ENCODE measurements at places on chromosomes 7 and 10.

DNA sequence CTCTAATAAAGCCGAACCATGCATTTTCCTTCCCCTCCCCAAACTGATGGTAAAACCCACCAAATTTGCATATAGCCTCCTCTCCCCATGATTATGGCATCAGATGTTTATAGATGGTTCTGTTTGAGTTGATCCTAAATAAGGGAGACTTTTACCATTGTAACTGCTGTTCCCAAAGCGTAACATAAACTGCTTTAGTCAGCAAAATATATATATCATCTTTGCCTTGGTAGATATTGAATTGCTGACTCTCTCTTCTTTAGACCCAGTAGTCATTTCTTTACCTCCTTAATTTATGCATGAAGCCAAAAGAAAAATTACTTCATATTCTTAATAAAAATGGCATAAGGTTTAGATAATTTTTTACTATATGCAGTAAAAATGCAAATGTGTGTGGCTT is 86.2 kb upstream of the LRGUK start:
- DNase-seq: no peak

DNA sequence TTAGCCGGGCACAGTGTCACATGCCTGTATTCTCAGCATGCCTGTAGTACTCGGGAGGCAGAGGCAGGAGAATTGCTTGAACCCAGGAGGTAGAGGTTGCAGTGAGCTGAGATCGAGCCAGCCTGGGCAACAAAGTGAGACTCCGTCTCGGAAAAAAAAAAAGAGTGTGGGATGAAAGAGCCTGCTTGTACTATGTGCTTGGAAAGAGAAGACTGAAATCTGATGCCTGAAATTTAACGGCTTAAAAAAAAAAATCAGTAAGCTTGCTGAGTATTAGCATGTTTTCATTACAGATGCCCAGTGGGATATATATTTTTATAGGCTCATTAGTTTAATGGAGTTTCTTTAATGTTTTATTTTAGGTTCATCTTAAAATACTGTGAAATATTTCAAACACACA is 4.2 kb downstream of the NT5C2 start:
- no peak for DNase-seq

DNA sequence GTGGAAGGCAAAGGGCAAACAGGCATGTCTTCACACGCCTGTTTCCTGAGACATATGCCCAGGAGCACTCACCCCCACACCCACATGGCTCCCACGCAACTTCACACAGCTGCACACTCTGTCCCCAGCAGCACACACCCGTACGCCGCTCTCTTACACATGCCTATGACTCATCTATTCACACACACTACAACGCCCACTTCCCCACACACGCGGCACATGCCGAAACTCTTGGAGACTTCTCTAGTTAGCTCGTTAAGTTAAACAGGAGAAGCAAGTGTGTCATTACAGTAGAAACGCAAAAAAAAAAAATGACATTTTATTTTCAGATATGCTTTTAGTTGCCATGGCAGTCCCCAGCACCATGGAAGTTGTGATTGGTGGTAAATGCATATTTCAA is 6.7 kb downstream of the CALN1 start:
- DNase-seq: no peak

DNA sequence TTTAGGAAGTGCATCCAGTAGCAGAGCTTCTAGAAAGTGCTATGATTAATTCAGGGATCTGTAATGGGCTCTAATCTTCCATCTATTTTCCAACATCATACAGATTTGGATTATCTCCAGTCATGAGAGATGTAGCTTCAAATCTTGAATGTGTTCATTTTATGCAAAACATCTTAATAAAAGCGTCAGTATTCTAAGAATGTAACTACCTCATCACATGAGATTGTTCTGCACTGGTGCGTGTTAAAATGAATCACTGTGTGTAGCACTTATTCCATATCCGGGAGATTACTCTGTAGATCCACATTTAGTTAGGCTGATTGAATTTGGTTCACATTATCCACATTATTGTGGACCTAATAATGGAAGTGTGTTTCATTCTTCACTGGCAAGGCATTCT is 344.9 kb upstream of the CHRM2 start:
- DNase-seq: peak; percentile 55

DNA sequence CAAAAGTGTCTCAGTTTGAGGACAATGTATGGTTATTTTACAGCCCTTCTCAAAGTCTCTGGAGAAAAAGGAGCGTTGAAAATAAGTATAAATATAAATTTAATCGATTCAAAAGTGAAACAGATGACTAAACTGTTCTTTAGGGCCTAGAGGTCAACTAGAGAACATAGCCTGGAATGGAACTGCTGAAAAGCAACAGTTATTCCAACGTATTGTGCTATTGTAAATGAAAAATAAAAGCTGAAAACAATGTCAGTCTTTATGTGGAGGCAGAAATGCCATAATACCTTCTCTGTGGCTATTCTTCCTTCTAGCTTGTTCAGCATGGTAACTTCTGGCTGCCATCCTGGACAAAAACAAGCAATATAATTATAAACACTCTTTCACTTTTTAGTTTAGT is 362.5 kb downstream of the ARL4A start:
- DNase-seq: no peak

- DNase-seq: no peak
Observed at GRCh38 chr10:49791100-49791499, 29.0 kb upstream of the OGDHL start.

DNA sequence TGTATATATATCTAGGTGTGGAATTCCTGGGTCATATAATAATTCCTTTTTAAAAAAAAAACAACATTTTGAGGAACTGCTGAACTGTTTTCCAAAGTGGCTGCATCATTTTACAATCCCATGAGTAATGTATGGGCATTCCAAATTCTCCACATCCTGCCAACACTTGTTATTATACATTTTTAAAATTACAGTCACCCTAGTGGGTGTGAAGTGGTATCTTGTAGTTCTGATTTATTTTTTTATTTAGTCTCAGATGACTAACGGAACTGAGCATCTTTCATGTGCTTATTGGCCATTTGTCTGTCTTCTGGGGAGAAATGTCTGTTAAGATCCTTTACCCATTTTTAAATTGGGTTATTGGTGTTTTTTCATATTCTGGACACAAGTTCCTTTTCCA is 12.0 kb upstream of the KLHL7 start:
- peak; percentile 93 for DNase-seq

DNA sequence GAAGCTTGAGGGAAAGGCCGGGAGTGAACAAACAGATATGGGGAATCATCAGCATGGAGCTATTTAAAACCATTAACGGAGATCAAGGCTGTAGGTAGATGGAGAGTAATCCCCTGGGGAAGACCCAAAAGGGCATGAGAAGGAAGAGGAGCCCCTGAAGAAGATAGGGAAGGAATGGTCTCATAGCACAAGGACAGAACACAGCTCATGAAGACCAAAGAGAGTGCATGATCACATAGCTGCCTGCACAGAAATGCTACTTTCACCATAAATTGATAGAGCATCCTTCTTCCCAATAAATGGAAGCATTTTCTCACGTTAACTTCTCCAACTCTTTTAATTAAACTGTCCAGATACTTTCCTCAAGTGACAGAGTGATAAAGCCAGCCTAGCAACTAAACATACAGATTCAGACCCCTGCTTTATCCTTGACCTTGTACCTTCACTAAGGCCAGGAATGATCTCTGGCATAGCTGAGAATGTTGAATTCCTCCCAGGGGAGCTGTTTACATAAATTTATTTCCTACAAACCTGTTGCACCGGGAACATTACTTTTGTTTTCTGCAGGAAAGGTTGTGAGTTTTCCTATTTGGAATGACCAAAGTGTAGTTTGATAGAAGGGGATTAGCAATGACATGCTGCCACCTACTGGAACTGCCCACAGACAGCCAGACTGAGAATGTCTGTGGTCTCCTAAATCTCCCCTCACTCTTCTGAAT is 110.8 kb upstream of the LRGUK start:
- peak; percentile 36 for DNase-seq

- DNase-seq: no peak
Observed at GRCh38 chr10:37812290-37812689, 45.1 kb downstream of the ZNF248 start.

DNA sequence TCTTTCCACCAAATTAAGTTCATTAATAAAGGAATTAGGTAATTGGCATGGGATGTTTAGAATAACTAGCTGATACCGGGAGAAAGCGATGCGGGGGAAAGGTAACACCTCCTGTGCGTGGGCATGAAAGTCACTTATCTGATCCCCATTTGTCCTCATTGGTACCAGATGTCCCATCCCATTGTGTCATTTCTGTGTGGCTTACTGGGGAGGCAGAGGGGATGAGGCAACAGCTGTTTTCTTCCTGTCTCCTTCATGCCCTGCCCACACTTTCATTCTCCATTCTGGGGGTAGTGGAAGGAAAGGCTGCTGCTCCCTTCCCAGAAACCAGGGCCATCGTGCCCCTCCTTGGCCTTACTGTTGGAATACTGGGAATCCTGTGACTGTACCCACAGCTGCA is 27.1 kb downstream of the EEPD1 start:
- DNase-seq: no peak

DNA sequence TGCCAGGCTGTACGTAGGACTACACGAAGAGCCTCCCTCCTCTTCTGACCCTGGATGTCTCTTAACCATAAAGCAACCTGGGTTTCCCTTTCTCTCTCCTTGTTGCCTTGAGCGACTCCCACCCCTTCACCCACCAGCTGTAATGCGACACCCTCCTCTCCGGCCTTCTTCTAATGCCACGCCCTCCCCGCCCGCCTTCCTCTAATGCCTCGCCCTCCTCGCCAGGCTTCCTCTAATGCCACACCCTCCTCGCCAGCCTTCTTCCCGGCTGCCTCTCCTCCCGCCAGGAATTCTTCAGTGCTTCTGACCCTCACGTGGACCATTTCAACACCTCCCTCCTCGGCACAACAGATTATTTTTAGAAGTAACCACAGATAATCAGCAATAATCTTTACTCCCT is 348.5 kb upstream of the SHH start:
- DNase-seq: no peak

- DNase-seq: no peak
Observed at GRCh38 chr7:101161692-101162471, 3.5 kb downstream of the VGF start.

- no peak for DNase-seq
Observed at GRCh38 chr7:28530803-28531175, 118.5 kb downstream of the CREB5 start.

- no peak for DNase-seq
Observed at GRCh38 chr7:113100121-113100603, 13.5 kb upstream of the GPR85 start.

- no peak for DNase-seq
Observed at GRCh38 chr7:100071018-100071723, 10.4 kb downstream of the ZNF3 start.

DNA sequence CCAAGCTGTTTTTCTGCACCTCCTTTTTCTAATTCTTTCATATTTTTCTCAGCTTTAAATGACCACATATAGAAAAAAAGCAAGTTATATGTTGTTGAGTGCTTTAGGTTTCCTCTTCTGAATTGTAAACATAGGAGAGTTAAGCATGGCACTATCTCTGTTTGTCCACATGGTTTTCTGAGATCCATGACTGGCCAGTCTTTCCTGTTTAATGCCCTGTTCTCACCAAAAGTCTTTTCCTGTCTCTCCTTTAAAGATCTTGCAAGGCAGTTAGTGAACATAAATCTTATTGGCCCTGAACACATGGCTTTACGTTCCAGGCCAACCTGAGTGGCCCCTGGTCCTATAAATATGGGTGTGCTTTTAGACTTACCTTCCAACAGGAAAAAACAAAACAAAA is 19.4 kb downstream of the TRPV5 start:
- DNase-seq: no peak

DNA sequence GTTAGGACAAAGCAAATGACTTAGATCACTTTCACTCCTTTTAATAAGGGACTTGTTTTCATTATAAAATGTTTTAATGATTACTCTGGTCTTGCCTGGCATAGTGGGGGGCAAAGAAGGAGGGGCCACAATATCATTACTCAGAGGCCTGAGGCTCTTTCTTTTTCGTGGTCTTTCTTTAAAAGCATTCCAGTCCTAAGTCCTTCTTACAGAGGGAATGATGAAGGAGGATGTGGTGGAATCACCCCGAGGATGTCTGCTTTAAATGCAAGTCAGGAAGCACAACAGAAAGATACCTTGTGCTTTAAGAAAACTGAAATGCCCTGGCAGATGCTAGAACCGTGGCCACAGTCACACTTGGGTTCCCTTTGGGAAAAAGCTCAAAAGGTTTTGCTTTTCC is 379.1 kb downstream of the INHBA start:
- peak; percentile 76 for DNase-seq

GRCh38 chr7:85974176-85974575 is 669.5 kb upstream of the GRM3 start:
- DNase-seq: no peak

DNA sequence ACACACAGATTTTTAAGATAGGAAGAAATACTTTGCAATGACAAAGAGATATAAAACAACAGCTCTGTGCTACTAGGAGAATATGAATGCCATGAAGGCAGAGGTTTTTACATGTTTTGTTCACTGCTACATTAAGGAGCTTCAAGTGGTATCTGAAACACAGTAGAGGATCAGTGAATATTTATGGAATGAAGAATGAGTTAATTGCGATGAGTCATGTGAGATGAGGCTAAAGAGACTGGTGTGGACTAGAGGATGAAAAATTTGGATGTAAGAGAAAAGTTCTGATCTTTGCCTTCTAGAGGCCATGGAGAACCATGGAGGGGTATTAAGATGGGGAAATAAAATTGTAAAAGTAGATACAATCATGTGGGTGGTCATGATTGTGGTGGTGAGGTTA is 434.2 kb downstream of the PHTF2 start:
- peak; percentile 10 for DNase-seq

- no peak for DNase-seq
Observed at GRCh38 chr10:127207081-127207480, 10.7 kb upstream of the INSYN2A start.

- peak; percentile 20 for DNase-seq
Observed at GRCh38 chr7:138064856-138065357, 11.4 kb upstream of the AKR1D1 start.

GRCh38 chr7:111765751-111766643 is 203.7 kb upstream of the IMMP2L start:
- no peak for DNase-seq

DNA sequence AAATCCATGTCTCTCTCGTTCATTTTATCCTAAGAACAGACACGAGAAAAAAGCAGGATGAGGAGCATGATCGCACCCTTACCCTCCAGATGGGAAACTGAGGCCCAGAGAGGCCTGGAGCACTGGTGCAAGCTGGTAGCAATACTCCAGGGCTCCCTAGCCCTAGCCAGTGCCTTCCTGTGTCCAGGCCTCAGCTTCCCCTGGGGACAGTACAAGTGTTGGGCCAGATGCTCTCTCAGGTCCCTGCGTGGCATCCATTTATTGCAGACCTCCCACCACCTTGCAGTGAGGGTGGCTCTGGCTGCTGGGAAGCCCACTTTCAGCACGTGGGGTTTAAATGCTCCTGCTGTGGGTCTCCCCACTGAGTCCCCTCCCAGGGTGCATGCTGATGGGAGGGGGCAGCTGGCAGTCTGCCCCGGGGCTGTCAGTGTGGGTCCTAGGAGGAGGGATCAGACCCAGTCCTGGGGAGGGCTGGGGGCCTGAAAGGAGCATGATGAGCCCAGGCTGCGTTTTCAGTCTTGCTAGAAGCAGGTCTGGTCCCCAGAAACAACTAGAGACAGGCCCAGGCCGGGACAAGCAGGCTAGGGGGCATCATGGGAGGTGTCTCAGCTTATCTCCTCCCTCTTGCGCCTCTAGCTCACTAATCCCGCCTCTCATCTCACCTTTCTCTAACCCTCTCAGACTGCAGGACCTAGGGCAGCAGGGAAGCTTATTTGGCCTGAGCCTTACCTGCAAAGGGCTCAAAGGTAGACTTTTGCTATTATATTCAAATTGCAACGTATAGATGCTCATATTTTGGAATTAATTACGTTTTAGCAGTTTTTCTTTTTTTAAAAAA is 662 bp upstream of the PPIF start:
- no peak for DNase-seq
